ENCODE measurements at places on chromosomes 3 and 15.

- no peak for DNase-seq
Measured at GRCh38 chr3:142650001-142650693, 54.0 kb downstream of the PLS1 start.

- DNase-seq, result no peak
Measured at GRCh38 chr15:48244921-48245320, 38.8 kb downstream of the SLC12A1 start.

DNA sequence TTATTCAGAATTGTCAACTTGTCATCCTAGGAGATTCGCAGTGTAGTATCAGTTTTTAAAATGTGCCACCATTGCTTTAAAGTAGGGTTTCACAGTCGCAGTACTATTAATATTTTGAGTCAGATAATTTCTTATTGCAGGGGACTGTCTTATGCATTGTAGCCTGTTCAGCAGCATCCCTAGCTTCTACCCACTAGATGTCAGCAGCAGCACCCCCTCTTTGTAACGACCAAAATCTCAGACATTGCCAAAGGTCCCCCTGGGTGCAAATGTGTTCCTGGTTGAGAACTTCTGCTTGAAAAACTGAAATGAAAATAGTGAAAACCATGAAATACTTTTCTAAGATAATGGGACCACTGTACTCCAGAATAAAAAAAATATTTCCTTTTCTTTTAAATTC, 474.8 kb downstream of the CNTN3 start:
- DNase-seq, result no peak

- DNase-seq, result no peak
Measured at GRCh38 chr3:32626631-32627030, 56.0 kb upstream of the DYNC1LI1 start.

GRCh38 chr3:115190747-115191146, 43.7 kb upstream of the ZBTB20 start:
- no peak for DNase-seq

- no peak for DNase-seq
Measured at GRCh38 chr15:69787791-69788190, 309.9 kb downstream of the TLE3 start.

GRCh38 chr15:71288348-71288955, 173.2 kb downstream of the THSD4 start:
- DNase-seq, result no peak
